ENCODE measurements at places on chromosomes 3 and 15.

DNA sequence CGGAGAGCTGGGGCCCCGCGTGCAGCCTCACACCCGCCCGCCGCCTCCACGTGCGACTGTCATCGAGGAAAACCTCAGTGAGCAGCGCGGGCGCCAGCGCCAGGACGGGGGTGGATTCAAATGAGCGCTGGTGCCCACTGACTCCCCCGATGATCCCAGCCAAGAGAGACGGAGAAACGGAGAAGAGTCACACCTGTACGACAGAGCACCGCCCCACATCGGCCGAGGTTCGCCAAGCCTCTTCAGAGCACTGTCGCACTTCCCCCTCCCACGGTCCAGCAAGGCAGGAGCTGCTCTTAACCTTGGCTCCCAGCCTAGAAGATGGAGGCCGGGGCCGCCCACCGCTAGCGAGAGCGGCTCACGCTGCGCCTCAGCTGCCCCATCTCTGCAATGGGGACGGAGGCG, 130.9 kb upstream of the IQSEC1 start:
- no peak for DNase-seq

GRCh38 chr3:127736801-127737539, 64.2 kb downstream of the ABTB1 start:
- DNase-seq: no peak

DNA sequence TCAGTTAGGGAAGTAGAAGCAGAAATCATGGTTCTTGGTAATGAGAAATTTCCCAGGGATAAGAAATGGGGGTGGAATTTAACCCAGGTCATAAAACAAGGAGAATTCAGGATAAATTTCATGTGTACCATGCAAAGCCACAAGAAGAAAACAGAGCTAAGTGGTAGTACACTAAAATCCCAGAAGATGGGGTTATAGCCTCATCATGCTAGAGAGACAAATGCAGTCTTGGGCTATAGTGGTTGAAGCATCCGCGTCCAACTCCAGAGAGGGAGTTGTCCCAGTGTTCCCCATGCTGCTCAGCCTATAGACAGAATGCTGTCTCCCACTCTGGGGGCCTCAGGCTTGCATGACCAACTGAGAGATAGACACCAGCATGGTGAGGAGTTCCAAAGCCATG, 36.2 kb upstream of the CLRN1 start:
- no peak for DNase-seq

- no peak for DNase-seq
Measured at GRCh38 chr15:69395460-69395859, 18.7 kb upstream of the KIF23 start.

GRCh38 chr3:97910931-97911351, 61.3 kb downstream of the RIOX2 start:
- DNase-seq: no peak

- DNase-seq: no peak
Measured at GRCh38 chr3:114743746-114744485, 403.2 kb downstream of the ZBTB20 start.

DNA sequence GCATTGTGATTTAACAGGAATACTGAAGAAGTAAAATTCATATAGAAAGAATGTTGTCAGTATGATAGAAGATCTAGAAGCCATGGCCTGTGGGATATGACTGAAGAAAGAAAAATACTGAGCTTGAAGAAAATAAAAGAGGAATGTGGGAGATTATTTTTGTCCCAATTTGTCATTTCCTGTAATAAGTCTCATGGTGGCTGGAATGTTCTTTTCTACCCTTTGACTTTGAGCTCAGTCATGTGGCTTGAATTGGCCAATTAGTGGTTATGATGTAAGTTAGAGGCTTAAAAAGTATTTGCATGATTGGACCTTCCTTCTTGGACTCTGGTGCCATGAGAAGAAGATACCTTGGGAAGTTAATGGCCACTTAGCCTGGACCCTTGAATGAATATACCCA, 14.1 kb downstream of the APH1B start:
- DNase-seq: no peak

DNA sequence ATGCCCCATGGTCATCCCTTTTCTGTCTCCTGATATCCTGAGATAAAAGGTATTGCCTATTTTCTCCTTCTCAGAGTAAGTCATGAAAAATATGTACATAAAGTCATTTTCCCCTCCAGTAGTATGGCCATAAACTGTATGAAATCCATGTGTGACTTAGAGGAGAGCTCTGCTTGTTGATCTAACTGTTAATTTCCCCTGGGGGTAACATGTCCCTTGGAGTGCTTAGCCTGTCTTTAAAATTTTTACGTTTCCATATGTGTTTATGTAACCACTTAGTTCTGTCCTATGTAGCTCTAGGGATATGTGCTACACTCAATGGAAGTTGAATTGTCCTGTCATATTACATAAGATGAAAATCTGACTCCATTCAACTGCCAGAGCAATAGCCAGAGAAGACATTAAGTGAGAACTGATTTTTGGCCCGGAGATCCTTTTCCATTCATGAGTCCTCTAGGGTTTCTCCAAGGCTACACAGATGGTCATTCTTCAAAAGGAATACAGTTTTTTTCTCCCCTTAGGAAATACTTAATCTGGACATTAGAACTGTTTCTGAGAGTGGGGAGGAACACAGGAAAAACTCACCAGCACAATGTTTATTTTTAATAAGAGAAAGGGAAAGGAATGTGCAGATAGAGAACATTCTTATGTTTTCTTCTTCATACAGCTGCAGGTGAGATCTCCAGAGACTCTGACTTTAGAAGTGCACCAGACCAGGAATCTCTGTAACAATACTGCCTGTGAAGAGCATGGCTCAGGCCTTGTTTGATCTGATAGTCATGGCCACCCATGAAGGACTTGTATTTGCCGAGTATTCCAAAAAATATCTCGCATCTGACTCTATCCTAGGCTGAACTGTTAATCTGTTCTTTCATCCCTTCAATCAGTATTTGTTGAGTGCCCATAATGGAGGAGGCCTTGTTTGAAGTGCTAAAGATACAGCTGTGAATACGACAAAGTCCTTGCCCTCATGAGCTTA, 29.8 kb upstream of the CLRN1 start:
- DNase-seq: peak; percentile 6

DNA sequence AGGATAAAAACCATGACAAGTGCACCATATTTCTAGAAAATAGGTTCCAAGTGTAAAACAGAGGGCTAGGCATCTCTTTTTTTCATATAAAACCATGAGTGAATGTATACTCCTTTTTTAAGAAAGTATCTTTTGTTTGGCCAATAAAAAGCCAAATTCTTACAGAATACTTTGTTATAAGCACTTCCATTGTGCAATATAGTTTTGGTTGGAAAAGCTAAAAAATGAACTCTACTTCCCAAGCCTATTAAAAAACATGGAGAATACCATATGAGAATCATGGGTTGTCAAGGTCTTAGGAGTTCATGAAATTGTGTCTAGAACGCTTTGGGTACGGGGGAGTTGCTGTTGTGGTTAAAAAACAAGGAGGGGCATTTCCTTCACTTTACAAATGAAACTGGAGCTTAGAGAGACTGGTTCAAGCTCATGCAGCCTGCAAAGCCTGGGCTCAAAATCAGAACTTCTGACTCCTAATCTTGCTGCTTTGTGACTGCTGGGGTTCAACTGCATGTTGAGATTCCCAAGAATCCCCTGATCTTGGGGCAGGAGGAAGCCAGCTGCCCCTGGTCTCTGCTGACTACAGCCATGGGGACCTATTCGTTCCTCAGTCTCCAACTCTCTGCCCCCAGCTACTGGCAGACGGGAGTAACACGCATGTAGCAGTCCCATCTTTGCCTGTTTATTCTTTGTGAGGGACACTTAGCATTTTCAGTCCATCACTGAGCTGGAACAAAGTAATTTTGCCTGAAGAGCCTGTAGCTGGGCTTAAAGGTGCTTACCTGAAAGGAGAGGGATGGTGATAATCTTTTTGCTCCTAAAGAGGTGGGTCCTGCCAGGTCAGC, 229.1 kb downstream of the CHST2 start:
- DNase-seq: no peak

GRCh38 chr3:138222131-138222941, 35.2 kb downstream of the ARMC8 start:
- no peak for DNase-seq

DNA sequence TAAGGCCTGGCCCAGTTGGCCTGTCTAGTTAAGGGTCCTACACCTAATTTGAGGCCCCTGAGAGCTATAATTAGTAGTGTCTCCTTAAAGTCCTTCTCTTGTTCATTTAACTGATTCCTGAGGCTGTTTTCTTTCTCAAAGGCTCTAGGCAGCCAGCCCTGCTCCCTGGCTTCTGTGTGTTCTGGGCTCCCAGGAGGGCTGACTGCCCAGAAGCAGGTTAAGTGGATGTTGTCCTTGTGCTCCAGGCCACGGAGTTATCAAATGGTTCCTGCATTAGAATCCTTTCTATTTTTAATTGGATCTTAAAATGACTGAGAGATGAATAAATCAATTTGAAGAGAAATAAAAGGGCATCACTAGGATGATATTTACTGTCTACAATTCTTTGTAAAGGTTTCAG, 140.0 kb downstream of the SNRK start:
- no peak for DNase-seq

DNA sequence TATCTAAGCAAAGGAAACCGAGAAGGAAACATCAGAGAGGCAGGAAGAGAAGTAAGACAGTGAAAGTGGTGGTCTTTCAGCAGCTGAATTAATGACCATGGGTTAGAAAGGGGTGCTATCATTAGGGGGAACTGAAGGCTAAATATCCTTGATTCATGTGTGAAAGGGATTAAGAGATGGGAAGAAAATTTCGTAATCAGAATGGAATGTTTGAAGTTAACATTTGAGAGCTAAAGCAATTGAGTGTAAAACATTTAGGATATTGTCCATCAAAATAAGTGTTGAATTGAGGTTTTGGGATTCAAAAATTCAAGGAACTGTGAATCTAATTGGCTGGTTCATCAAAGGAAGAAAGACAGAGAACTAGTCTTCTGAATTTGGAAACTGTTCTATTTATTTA, 4.1 kb upstream of the ECT2 start:
- DNase-seq: no peak

GRCh38 chr3:57199895-57200297, at the start of gene HESX1:
Gene HESX1, minus strand, starts transcription at chr3:57199978. Its CDS starts 60 bp downstream, at chr3:57199918.
- no peak for DNase-seq

DNA sequence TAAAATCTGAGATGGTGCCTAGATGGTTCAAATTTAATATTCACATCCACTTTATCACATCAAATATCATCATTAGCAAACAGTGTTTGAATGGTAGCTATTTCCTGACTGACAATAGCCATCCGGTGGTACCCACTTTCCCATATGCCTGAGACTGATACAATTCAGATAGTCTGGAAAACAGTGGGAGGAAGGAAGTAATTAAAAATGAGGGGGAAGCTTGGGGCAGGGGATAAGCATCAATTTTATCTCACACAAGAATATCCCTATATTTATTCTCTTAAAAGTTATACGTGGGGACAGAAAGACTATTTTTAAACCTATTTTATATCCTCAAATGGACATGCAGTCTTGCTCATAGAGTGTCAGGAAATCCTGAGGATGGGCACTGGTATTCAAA, 122.5 kb upstream of the GAP43 start:
- DNase-seq: no peak

- DNase-seq: no peak
Measured at GRCh38 chr3:156819842-156820691, 6.1 kb upstream of the LEKR1 start.

GRCh38 chr3:115071601-115072000, 75.5 kb downstream of the ZBTB20 start:
- no peak for DNase-seq

DNA sequence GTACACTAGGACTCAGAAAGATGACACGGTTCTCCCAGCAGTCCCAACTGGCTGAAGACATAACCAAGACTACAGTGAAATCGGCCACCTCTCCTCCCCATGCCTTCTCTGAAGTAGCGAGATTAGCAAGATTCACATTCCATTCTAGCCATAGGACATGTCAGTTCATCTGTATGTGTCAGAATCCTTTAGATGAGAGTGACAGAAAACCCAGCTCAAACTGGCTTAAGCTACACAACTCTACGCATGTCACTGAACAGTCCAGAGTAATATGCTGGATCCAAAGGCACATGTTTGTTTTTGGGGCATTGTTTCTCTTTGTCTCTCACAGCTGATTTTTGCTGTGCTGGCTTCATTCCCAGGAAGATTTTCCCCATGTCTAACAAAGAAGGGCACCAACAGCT, 75.8 kb downstream of the RARB start:
- no peak for DNase-seq

GRCh38 chr15:44441095-44441501, 13.7 kb downstream of the CTDSPL2 start:
- no peak for DNase-seq

DNA sequence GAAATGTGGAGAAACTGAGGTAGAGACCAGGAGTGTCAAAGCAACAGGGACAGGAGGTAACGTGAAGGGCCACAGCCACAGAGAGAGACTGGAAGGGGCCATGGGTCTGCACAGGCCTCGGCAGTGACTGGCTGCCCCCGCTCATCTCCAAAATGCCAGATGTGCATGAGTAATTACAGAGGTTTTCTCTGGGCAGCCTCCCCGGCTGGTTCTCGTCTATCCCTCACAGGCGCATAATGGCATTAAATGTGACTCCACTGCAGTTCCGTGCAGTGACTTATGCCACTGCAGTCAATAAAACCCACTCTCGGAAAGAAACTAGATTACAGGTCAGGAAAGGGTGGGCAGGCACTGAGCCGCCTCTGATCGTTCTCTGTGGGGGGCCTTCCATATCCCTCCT, 74.7 kb downstream of the WDR76 start:
- DNase-seq: no peak

DNA sequence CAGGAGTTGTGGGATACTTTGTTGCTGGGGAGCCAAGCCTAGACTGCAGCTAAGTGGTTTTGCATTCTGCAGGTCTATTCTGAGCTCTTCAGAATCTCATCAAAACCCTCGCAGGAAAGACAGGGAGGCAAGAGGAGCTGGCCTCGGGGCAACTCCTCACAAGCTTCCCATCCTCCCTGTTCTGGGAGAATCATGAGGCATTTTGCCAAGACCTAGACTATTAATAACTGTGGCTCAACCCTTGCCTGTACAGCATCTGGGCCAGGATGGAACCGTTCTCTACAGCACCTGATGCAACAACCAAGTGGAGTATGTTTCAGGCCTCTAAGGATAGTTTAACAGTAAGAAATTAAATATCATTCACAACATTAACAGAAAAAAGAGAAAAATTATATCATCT, 20.2 kb upstream of the SLC6A20 start:
- DNase-seq: no peak

DNA sequence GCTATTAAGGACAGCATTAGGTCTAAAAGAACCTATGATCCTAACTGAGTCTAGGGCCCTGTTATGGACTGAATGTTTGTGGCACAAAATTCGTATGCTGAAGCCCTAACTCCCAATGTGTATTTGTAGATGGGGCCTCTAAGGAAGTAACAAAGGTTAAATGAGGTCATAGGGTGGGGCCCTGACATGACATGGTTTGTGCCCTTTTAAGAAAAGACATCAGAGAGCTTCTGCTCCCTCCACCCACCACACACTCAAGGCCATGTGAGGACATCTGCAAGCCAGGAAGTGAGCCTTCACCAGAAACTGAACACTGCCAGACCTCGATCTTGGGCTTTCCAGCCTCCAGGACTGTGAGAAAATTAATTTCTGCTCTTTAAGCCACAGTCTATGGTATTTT, 49.2 kb downstream of the PHC3 start:
- no peak for DNase-seq

DNA sequence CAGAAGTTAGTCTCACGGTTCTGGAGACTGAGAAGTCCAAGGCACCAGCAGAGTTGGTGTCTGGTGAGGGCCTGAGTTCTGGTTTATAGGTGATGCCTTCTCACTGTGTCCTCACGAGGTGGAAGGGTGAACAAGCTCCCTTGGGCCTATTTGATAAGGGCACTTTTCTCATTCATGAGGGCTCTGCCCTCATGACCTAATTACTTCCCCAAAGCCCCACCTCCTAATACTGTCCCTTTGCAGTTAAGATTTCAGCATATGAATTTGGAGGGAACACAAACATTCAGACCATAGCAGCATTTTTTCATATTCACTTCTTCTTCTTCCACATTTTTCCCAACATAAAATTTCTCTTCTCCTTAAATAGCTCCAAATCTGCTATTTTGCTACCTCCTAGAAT, 41.5 kb downstream of the TMEM41A start:
- no peak for DNase-seq
